Activated naive CD4-positive, alpha-beta T cell treated with anti-CD3 and anti-CD28 coated beads, Interleukin-2, amount 50 U/mL, for 16 hours (primary cell): ENCODE measurements at places on chromosomes 11 and 22.

GRCh38 chr22:41526830-41527799, 17.2 kb downstream of the POLR3H start:
- DNase-seq = peak; percentile 72

DNA sequence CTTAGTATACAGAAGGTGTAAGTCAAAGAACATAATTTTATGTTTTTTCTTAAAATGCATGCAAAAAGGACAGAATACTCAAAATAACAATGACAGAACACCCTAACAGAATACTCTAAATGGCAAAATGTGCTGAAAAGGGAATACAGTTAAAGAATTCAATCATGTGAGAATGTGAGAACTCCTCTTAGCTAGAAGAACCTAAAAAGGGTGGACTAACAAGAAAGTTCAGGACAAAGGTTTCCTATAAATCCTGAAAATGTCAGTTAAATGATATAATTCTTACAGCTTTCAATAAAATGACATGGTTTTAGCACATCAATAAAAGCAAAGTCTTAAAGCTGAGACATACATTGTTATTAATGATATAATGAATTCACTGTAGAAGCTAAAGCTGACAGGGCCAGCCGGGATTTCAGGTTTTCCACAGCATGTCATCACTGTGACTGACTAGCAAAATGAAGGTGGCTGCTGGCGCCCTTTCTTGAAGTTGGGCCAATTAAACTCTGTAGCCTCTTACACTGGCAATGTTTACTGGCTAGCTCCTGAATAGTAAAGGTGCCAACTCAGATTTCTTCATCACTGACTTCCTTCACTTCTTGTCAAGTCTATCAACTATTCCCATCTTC, 244.4 kb downstream of the TTC28 start:
- no peak for DNase-seq

DNA sequence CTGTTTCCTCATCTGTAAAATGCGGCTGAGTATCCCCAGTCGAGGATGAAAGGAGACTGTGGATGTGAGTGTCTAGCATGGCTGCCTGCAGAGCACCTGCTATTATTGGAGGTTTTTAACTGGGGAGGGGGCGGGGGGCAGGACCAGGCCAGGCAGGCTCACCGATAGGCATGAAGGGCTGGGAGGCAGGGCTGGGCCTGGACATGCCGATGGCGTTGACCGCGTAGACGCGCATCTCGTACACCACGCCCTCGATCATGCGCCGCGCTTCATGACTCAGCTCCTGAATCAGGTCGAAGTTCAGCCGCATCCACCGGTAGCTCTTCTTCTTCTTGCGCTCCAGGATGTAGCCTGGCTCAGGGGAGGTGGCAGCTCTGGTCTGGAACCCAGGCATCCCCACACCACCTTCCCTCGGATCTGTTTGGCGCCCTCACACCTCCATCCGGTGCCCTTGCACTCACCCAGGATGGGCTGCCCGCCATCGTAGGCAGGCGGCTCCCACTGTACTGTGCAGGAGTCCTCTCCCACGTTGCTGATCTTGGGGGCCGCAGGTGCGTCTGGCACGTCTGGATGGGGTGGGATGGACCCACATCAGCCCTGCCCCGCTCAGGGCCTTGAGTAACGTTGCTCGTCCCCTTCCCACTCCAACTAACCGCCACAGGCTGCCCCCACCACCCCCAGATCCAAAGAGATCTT, 15.1 kb downstream of the MYBPC3 start:
- no peak for DNase-seq

DNA sequence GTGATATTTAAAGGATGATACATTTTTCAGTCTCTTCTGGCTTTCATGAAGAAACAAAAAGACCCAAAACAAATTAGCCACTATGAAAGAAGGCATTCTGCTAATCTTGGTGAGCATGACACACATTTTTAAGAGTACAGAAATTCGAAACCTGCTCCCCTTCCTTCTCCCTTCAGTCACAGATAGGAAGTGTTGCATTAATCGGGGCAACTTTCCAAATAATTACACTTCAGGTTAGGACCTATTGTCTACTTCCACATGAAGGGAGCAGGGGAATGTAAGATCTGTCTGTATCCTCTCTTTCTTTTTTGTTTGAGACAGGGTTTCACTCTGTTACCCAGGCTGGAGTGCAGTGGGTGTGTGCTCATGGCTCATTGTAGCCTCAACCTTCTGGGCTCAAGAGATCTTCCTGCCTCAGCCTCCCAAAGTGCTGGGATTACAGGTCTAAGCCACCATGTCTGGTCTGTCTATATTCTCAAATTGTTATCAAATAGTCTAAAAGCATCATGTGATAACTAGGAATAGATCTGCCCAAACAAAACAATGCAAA, 45.8 kb downstream of the NCAM1 start:
- DNase-seq = no peak

DNA sequence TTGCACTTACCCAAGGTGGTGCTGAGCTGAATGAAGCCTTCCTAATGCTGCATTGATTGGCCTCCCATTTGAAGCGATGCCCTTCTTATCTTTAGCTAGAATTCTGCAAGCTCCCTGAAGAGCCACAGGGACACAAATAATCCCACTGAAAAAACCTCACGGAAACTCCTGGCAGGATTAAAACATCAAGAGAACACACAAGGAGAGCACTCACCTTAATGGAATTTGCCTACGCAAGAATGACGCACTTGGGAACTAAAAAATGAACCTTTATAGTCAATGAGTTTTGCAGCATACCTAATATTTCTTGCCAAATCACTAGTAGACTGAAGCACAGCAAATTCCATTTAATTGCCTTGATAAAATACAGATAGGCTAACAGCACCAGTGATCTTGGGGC, 232.8 kb upstream of the UBASH3B start:
- DNase-seq = no peak

- DNase-seq = no peak
Measured at GRCh38 chr11:65363770-65364169, 9.2 kb downstream of the TIGD3 start.

- DNase-seq = no peak
Measured at GRCh38 chr11:42271306-42271705, 811.9 kb upstream of the LRRC4C start.

GRCh38 chr11:3971756-3972404, 116.4 kb downstream of the STIM1 start:
- no peak for DNase-seq

DNA sequence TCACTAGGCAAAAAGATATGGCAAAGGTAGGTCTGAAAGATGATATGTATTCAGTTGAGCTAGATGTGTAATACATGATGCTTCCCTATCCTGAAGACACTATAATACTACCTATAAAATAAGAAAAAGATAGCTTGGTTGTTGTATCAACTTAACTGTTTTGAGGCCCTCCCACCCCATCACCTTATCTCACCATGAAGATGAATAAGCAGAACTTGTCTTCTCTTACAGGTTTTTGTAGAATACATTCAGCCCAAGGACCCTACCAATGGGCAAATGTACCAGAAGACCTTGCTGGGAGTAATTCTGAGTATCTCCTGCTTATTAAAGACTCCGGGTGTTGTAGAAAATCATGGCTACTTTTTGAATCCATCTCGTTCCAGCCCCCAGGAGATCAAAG, 13.9 kb downstream of the UBE4A start:
- DNase-seq = no peak

DNA sequence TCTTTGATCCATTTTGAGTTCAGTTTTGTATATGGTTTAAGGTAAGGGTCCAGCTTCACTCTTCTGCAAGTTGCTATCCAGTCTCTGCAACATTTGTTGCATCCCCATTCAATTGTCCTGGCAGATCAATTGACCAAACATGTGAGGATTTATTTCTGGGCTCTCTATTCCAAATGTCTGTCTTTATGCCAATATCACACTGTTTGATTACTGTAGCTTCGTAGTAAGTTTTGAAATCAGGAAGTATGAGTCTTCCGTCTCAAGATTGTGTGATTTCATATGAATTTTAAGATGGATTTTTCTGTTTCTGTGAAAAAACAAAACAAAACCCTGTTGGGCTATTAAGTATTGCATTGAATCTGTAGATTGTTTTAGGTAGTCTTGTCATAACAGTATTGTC, 17.0 kb downstream of the APLP2 start:
- DNase-seq = no peak
